Stimulated activated CD4-positive, alpha-beta T cell treated with anti-CD3 and anti-CD28 coated beads, Interleukin-15, amount 100 ng/mL, for 48 hours (primary cell): ENCODE measurements at places on chromosomes 11 and 22.

GRCh38 chr11:120019191-120019590 lies 118.7 kb downstream of the TRIM29 start:
- no peak for DNase-seq

DNA sequence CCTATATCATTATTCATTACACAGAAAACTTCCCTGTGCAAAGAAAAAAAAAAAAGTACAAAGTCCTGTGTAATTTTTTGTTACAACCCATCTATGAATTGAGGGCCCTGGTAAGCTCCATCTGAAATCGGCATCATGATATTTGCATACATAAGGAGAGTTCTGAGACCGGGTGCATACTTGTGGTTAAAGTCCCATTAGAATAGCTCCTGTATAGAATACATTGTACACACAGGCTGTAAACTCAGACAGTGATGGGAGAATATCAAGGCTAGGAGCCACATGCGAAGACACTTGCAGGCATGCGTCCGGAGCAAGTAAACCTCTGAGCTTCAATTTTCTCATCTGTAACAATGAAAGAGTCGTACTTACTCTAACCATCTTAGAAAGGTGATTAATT lies 353.2 kb downstream of the ETS1 start:
- no peak for DNase-seq

DNA sequence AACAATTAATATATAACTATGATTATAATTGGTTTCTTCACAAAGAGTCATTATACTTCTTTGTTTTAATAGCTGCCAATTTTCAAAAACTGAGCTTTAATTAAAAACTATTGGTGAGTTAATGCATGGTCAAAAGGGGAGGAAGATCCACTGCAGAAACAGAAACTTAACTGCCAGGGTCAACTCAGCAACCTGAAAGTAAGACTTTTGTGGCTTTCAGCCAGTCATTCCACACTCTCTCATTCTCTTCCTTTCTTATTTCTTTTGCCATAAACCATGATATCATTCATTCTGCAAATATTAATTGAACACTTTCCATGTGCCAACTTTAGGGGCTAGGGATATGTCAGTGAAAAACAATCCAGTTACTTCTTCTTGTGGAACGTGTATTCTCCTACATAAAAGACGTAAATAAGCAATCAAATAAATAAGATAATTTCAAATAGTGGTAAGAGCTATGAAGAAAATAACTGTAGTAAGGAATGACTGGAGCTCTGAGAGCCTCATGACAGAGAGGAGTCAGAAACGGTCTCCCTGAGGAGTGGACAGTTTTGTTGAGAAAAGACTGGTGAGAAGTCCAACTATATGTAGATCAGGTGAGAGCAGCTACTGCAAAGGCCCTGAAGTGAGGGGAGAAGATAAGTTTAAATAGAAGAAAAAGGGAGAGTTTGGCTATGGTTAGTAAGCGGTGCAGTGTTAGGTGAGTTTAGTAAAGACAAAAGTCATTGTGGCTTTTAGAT lies 130.5 kb downstream of the GRIA4 start:
- no peak for DNase-seq

GRCh38 chr22:50115693-50116092 lies 25.9 kb downstream of the MOV10L1 start:
- DNase-seq = no peak

DNA sequence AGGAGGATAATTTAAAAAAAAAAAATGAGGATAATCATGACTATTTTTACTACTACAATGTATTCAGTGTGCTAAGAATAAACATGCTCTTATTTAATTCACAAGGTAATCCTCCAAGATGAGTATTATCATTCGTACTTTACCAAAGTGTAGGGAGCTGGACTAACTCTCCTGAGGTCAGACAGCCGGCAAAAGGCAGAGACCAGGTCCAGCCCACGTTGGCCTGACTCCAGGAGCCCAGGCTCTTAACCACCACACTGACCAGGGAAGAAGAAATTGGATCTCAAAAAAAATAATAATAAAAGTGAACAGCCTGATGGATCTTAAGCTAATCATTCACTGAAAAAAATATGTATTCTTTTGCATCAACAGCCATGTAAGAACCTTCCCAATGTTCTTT lies 25.2 kb downstream of the PLAAT3 start:
- DNase-seq = no peak

DNA sequence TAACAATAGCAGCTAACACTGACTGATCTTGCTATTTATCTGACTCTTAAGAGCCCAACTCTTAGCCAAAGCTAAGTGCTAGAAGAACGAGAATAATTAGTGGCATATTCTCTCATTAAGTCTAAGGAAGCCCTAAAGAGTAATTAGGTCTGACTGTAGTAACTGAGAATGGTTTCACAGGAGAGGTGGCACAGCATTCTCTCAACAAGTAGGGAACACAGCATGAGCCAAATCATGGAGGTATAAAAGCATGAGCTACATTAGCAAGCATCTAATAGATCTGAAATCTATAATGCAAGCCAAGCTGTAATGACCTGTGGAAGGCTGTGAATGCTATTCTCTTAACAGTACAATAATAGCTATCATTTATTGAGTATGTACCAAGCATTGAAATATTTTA lies 230.6 kb downstream of the TTC28 start:
- no peak for DNase-seq

- no peak for DNase-seq
Measured at GRCh38 chr11:19359221-19360000, 118.7 kb upstream of the E2F8 start.

- DNase-seq = no peak
Measured at GRCh38 chr11:129298988-129299387, 76.7 kb upstream of the BARX2 start.

DNA sequence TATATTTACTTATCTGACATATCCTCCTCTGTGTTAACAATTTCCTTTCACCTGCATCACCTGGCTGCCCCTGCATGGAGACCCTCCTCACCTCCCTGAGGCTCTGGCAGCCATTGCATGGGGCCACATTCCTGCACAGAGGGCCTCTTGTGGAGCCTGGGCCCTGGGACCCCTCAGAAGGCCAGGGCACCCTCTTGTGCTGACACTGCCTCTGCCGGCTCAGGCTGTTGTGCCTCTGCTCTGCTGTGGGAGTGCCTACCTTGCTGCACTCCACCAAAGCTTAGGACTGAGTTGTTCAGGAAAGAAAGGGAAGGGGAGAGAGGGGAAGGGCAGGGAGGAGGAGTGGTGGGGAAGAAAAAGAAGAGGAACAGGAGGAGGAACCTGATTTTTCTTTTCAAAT lies 194.5 kb downstream of the ADAMTS15 start:
- no peak for DNase-seq

DNA sequence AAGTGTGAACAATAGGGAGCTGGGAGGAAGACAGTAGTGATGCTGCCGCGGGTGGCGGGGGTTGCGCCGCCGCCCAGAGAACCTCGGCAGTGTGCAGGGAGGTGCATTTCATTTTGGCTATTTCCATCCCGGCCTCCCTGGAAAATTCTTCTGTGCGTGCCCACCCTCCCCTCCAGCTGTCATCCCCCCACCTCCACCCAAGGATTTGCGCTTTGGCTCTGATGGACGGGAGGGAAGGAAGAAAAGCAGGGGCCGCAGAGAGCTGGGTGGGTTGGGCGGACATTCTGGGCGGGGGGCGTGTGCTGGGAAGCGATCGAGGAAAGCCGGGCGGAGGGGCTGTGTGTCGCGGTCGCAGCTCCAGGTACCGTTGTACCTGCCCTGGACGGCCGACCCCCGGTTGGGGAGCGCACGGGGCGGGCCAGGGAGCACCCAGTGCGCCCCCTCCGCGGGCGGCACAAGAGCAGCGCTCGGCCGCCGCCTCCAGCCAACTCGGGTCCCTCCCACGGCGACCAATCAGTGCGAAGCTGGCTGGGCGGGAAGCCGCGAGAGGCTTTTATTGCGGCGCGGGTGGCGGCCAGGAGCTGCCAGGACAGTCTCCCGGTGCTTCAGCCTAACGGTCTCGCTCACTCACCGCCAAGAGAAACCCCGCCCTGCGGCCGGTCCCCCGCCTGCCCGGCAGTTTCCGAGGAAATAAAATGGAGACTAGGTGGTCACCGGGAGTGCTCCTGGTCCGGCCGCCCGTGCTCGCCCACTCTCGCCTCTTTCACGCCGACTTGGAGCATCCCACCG lies 1.6 kb downstream of the NCAM1 start:
- DNase-seq = no peak

- no peak for DNase-seq
Measured at GRCh38 chr11:130416906-130417305, 11.5 kb downstream of the ADAMTS8 start.

DNA sequence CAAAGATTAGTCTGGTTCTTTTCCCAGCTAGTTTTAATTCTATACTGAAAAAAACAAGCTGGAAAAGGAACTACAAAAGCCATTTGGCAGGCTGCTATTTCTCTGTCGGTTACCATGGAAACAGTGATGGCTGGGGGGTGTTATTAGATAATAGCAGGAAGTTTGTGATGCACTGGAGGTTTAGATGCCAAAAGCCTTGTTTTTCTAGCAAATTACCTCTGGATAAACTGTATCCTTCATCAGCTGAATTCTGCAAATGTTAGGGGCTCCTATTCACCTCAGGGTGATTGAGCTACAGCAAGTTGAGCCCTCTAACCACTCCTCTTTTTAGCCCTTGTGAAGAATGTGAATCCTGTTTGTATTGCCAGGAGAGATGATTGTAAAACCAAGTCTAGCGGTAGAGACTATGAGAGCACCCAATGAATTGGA lies 25.2 kb downstream of the ALKBH3 start:
- no peak for DNase-seq

- DNase-seq = no peak
Measured at GRCh38 chr11:80281194-80281593, 840.4 kb upstream of the TENM4 start.

DNA sequence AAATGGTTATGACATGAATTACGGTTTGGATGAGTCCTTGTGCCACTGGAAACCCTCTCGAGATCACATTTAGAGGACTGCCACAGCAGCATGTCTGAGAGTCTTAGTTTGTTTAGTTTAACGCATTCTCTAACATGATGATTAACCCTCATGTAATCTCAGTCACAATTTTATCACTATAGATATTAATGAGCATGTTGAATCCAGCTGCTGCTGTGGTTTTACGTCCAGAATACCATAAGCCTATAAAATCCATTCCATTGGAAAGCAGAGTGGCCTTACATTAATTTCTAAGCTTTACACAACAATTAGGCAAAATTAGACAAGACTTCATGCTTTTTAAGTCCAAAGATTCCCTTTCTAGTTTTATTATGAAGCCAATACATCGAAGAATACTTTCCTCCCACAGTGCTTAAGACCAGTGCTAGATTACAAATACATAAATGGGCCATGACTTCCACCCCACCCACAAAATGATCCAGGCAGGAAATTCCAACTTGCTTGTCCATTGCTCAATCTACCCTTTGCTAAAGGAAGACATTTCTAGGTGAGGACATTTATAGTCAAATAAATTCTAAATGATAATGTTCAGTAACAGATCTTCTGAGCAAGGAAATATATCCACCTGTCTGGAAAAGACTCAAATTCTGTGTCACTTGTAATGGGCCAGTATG lies 3.5 kb upstream of the ELMOD1 start:
- no peak for DNase-seq

DNA sequence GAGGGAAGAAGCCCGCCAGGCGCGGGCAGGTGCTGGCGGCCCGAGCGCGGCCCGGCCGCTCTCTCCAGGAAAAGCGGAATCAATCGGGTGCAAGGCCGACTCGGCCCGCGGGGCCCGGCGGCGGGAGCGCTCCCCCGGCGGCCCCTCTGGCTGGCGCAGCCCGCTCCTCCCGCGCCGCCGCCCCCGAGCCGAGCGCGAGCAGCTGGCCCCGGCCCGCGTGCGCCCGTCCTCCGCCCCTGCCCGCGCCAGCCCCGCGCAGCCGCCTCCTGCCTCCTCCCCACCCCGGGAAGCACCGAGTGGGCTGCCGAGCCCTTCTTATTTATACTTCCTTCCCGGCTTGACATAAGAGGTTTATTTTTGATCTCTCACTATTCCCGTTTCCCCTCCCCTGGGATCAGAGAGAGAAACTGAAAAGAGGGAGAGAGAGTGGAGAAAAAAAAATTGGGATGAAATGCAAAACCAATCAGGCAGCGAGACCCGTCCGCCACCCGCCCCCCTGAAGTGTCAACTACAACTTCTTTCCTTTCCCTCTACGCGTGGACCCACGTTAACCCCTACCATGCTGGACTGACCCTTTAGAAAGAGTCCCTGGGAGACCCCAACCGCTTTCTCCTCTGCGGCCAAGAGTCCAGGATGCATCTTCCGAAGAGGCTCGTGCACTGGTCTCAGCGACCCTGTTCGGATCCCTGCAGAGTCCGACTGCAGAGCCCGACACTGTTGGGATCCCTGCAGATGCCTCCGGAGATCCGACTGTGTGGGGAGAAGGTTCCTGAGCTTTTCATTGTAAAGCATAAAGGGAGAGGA lies at the start of gene ADAMTS8:
Gene ADAMTS8, minus strand, starts transcription at position 294 of the 804 bp plus-strand sequence. CDS start 323 bp downstream, outside the sequence.
- DNase-seq = no peak

DNA sequence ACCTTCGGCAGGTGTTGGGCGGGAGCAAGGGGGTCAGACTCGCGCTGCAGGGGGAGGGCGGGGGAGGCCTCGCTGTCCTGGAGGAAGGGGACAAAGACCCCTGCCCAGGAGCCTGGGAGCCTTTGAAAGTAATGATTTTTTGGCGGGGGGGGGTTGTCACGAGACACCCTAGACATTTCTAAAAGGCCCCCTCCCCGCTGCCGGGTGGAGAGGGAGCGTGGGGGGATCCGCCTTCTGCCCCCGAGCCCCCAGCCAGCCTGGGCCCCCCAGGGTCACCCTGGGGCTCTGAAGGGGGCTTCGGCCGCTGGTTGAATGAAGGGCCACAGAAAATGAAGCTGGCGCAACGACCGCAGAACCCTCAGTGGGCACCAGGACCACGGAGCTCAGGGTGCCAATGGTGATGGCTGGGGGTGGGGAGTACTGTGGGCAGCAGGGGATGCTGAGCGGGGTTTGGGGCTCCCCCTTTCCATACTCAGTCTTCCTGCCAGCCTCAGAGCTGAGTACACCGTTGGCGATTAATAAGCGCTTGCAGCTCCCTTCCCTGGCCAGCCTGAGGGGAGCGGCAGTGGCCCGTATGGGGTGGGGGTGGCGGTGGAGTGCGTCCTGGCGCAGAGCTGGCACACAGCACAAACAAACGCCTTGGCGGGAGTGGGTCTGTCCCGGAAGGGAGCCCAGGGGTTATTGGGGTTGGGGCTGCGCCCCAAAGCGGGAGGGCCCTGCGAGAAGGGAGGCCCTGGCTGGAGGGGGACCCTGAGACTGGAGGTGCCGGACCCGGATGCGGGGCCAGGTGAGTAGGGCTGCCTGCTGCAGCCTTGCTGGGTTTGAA lies 1.2 kb upstream of the DUSP8 start:
- DNase-seq = no peak

DNA sequence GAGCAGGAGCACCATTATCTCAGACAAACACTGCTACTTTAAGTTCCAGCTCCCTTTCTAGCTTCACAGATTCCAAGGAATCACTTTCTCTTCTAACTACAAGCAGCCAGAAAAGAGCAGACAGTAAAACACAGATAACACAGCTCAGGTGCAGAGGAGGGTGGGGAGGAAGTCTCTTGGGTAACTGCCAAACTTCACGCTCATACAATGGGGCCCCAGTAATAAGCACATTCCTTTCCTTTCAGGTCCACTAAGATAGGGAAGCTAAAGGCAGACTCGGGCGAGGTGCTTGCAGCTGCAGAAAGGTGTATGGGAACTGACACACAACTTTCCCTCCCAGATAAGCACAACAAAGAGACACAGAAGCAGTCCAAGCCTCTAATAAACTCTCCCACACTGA lies 69.2 kb upstream of the OR9G4 start:
- no peak for DNase-seq
